ENCODE measurements at places on chromosomes 7 and 10.

DNA sequence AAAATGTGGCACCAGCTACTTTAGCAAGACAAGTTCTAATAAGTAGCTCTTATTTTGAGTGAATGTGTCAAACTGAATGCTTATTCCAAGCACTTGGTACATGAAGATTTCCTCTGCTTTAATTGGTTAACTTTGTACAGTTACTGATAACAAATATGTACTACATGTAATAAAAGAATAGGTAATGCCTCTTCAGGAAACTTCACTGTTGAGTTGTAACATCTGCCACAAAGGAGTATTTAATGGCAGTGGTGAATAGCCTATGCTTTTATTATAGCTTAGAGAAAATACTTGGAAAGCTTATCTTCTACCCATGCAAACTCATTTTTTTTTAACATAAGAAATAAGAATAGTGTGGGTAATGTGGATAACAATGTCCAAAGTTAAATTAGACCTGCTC lies 82.6 kb downstream of the CYP51A1 start:
- H3K4me3 ChIP-seq: no peak overlapping the region
- H3K27me3 ChIP-seq: no peaks in the 10 kb centered on the region
- H3K4me1 ChIP-seq: no peaks in the 10 kb centered on the region
- no peak for DNase-seq
- H3K27ac ChIP-seq: no peak overlapping the region

- H3K27me3 ChIP-seq: no peaks in the 10 kb centered on the region
- no peaks in the 10 kb centered on the region for H3K36me3 ChIP-seq
- no peak overlapping the region for H3K4me3 ChIP-seq
Observed at GRCh38 chr10:128922619-128923196, 544.3 kb upstream of the MGMT start.

DNA sequence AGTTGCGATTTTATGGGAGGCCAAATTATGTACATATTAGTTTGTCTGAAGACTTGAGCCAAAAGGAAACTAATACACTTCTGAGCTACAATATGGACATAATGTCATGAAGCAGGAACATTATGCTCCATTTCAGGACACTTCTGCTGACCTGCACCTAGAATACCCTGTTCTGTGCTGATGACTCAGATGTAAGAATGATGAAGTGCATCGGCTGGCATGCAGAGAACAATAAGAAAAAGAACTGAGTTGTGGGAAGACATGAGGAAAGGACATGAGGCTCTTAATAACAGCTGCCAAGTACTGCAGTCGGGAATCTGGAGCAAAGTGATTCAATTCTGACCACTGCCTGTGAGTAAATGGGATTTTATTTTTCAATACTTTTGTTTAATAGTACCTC lies 192.9 kb upstream of the VSTM2A start:
- no peaks in the 10 kb centered on the region for H3K36me3 ChIP-seq
- no peak overlapping the region for H3K27ac ChIP-seq
- H3K27me3 ChIP-seq: no peaks in the 10 kb centered on the region
- no peak overlapping the region for H3K4me3 ChIP-seq
- no peak for DNase-seq
- H3K4me1 ChIP-seq: no peaks in the 10 kb centered on the region

- no peak overlapping the region for H3K27ac ChIP-seq
- no peaks in the 10 kb centered on the region for H3K27me3 ChIP-seq
- no peak overlapping the region for H3K4me3 ChIP-seq
- DNase-seq: no peak
Observed at GRCh38 chr10:69406816-69407580, 9.7 kb downstream of the TACR2 start.

DNA sequence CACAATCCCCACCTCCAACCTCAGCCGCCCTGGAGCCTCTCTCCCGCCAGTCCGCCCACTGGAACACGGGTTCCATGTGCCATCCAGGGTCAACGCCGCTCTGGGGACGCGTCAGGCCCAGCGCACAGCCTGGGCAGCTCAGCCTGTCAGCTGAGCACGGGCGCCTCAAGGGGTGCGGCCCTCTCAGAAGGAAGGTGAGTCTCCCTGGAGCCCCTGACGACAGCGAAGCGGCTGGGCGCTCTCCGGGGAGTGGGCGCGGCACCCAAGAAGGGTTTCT lies 1.2 kb upstream of the SLC18A3 start:
- peaks cover 62% of the 10 kb centered on the region for H3K27me3 ChIP-seq
- no peaks in the 10 kb centered on the region for H3K36me3 ChIP-seq
- H3K4me1 ChIP-seq: no peaks in the 10 kb centered on the region
- H3K27ac ChIP-seq: no peak overlapping the region

Data from IMR-90 (cell line).